ENCODE measurements at places on chromosomes 1 and 21.
A peak's percentile ranks its signal among the peaks of the same experiment; 100 is the strongest.

GRCh38 chr1:46036894-46037839, 95.3 kb downstream of the PIK3R3 start:
- peak; percentile 81 for DNase-seq

DNA sequence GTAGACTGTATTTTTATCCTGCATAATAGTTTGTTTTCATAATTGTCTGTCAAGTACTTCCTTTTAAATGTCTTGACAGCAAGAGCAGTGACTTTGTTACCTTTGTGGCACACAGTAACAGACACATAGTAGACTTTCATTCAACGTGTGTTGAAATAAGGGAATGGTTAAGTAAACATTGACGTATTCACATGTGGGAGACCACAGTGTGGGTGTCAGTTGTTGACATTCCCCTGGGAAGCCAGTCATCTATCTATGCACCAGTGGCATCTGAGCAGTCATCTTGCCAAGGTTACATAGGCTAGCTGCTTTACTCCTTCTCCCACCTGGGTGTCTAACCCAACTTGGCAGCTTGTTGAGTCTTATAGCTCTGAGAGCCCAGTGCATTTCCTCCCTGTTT, 1.4 kb upstream of the NUP133 start:
- DNase-seq = no peak

DNA sequence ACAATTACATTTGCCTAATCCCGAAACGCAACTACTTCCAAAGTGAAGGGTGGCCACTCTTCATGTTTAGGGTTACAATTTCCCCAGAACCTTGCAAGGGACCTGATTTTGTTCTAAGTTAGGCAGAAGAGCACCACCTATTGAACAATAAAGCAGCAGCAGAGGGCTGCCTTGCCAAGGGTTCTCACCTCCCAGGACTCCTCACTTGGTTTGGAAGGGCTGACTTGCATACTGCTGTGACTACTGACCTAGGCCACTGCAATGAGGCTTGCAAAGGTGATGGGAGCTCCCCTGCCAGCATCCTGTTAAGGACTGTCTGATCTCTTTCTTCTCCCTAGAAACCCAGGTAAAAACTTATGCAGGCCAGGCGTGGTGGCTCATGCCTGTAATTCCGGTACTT, 14.2 kb downstream of the MTOR start:
- DNase-seq = no peak

GRCh38 chr1:50833216-50833615, 126.9 kb downstream of the FAF1 start:
- DNase-seq = no peak

DNA sequence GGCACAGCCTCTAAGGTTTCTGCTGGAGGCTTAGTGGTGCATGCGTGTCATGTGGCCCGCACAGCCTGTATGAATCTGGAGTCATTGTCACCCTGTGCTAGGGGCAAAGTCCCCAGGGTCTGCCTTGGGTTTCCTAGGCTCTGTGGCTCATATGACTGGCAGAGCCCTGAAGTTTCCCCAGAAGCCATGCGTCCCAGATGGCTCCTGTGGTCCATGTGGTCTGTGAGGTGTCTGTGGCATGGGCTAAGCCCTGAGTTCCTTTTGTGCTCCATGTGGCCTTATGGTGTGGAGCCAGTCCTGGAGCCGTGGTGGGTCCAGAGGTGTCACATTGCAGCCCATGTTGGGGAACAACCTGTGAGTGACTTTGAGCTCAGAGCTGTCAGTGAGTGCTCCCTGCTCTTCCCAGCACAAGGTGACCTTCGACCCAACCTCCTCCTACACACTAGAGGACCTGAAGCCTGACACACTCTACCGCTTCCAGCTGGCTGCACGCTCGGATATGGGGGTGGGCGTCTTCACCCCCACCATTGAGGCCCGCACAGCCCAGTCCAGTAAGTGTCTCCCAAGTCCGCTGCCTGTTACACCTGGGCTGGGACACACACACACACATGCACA, 57.8 kb upstream of the KDM4A start:
- no peak for DNase-seq

DNA sequence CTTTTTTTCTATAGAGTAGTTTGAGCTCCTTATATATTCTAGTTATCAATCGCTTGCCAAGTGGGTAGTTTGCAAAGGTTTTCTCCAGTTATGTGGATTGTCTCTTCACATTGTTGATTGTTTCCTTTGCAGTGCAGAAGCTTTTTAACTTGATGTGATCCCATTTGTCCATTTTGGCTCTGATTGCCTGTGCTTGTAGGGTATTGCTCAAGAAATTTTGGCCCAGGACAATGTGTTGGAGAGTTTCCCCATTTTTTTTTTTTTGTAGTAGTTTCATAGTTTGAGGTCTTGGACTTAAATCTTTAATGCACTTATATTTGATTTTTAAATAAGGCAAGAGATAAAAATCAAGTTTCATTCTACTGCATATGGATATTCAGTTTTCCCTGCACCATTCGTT, 774.8 kb upstream of the ADAMTS5 start:
- no peak for DNase-seq

DNA sequence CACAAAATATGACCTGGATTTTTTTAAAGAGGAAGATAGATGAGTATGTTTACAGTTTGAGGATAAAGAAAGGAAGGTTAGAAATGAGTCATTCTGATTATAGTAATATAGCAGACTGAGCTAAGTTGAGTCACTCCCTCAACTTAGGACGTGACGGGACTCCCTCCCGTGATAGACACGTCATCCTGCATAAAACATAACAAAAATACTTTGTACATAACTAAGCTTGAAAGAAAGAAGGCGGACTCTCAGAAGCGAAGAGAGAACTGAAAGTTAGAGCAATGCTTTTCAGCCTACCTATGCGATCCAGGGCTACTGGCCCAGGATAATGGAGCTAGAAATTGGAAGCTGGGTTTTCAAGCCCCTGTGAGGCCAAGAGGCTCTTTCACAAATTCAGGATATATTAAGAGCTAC, 53.0 kb upstream of the DESI2 start:
- peak; percentile 3 for DNase-seq

GRCh38 chr1:15360700-15361099, 49.0 kb upstream of the EFHD2 start:
- DNase-seq = no peak

- no peak for DNase-seq
These were observed 24.6 kb downstream of the PADI2 start for GRCh38 chr1:17094664-17095063.

- peak; percentile 80 for DNase-seq
These were observed 676 bp upstream of the PADI2 start for GRCh38 chr1:17119773-17120480.

DNA sequence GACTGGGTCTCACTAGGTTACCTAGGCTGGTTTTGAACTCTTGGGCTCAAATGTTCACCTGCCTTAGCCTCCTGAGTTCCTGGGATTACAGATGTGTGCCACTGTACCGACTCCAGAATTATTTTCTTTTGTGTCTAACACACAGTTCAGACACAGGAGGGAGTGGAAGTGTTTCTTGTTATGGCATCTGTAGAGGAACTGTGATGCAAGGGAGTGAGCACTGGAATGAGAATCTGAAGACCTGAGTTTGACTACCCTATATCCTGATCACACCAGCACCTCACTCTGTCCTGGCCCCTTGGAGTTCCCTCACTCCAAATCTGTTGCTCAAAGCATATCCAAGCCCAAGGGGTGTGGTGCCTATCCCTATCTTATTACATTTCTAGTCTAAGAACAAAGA, 15.2 kb downstream of the OPTC start:
- no peak for DNase-seq

DNA sequence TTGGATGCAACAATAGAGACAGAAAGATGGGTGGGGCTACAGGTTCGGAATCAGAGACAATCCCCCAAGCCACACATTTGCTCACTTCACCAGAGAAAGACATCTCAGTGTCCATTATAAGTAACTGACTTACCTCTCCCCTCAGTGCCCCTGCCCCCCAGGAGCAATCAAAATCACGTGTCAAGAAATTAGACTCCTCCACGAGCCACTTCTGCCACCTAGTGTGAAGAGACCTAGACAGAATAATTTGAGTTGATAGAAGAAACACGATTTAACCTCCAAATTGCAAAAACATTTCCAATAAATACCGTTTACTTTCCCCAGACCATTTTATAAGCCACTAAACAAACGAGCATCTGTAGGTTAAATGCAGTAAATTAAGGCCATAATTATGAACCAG, 123.2 kb downstream of the SLC30A10 start:
- DNase-seq = no peak

DNA sequence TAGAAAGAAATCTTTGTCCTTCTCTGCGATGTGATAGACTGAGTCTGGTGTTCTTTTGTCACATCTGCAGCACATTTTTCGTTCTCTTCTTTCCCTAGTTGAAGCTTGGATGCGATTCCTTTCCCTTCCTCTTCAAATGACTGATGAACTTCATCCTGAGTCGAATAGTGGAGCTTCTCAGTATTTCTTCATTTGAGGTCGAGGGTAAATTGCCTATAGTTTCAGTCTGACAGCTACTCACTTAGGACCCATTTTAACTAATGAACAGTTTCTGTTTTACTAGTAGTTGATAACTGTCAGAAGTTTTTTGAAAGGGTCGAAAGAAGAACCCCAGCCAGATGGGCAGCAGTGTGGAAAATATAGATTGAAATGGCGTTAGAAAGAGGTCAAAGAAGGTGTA, 4.7 kb upstream of the REG4 start:
- DNase-seq = no peak

DNA sequence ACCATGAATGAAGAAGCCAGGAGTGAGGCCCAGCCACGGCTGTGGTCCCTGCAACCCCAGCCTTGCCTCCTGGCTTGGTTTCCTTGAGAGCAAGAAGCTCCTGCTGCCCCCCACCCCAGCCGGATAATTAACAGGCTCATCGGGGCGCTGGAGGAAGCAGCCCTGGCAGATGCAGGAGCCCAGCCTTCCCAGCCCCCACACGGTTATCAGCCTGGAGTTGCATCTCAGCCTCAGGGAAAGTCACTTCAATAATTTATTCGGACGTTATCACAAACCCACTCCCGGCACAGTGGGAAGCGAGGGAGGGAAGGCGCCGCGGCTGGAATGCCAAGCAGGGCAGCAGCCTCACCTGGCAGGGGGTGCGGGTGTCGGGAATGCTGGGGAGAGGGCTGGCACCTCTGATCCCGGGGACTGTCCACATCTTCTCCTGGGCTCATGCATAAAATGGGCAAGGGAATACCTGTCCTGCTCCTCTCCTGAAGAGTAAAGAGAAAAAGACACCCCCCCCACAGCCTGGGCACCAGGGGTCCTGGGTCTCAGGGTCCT, 43.3 kb upstream of the LRP8 start:
- DNase-seq = no peak

- no peak for DNase-seq
These were observed 5.7 kb upstream of the AKT3 start for GRCh38 chr1:243855616-243856318.

- peak; percentile 37 for DNase-seq
These were observed 26.0 kb downstream of the MACF1 start for GRCh38 chr1:39230261-39231190.

GRCh38 chr1:3015744-3016143, 5.5 kb upstream of the ACTRT2 start:
- no peak for DNase-seq

GRCh38 chr1:197690074-197690473, 85.2 kb downstream of the DENND1B start:
- no peak for DNase-seq

DNA sequence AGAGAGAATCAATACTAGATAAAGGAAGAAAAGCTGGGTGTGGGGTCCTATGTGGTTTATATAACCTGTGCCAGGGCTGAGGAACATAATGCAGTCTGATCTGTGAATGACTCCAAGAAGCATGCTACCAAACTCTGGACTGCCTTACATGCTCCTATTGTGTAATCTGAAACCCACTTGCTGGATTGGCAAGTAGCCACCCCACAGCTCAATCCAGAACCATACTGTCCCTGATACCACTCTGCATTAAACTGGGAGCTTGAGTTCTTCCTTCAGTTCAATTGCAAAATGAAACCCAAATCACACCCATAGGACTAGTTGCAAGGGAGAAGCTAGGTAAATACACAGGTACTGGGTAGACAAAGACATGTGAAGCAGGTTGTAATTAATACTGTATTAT, 115.4 kb upstream of the NEGR1 start:
- no peak for DNase-seq

DNA sequence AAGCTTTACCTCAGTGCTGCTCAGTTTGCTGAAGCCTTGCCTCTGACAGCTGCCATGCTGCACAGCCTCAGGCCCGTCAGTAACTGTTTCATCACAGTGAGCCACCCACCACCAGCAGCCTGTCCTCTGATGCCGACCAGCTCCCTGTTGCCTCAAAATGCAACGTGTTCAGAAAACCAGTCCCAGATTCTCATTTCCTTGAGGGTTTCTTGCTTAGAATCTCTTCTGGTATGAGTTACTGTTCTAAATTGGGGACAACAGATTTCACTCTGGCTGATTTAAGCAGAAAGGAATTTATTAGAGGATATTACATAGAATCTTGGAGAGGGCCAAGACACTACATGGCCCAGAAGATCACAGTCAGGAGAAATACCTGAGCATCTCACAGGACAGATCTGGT, 11.0 kb downstream of the UBL4B start:
- DNase-seq = no peak

- peak; percentile 56 for DNase-seq
These were observed 22.4 kb upstream of the BTG2 start for GRCh38 chr1:203282720-203283542.

- no peak for DNase-seq
These were observed 16.0 kb downstream of the YBX1 start for GRCh38 chr1:42698081-42698813.

GRCh38 chr1:76919085-76919484, 51.8 kb downstream of the ST6GALNAC5 start:
- DNase-seq = no peak

DNA sequence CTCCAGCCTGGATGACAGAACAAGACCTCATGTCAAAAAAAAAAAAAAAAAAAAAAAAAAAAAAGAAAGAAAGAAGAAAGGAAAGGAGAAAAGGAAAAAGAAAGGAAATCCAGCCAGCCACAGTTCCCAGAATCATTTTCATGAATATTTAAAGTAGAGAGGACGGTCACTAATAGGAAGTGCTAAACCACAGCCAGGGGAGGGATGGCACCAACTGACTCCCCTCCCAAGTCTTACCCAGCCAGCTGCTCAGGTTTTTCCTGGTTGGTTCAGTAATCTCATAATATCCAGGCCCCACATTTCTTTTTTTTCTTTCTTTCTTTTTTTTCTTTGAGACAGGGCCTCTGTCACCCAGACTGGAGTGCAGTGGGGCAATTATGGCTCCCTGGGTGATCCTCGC, 63.9 kb upstream of the AK4 start:
- no peak for DNase-seq

GRCh38 chr1:23908453-23909341, 4.5 kb downstream of the CNR2 start:
- peak; percentile 63 for DNase-seq

- DNase-seq = no peak
These were observed 100.5 kb downstream of the NPHP4 start for GRCh38 chr1:5891736-5892135.
